ENCODE measurements at places on chromosomes 2 and 18.
A peak's percentile ranks its signal among the peaks of the same experiment; 100 is the strongest.

DNA sequence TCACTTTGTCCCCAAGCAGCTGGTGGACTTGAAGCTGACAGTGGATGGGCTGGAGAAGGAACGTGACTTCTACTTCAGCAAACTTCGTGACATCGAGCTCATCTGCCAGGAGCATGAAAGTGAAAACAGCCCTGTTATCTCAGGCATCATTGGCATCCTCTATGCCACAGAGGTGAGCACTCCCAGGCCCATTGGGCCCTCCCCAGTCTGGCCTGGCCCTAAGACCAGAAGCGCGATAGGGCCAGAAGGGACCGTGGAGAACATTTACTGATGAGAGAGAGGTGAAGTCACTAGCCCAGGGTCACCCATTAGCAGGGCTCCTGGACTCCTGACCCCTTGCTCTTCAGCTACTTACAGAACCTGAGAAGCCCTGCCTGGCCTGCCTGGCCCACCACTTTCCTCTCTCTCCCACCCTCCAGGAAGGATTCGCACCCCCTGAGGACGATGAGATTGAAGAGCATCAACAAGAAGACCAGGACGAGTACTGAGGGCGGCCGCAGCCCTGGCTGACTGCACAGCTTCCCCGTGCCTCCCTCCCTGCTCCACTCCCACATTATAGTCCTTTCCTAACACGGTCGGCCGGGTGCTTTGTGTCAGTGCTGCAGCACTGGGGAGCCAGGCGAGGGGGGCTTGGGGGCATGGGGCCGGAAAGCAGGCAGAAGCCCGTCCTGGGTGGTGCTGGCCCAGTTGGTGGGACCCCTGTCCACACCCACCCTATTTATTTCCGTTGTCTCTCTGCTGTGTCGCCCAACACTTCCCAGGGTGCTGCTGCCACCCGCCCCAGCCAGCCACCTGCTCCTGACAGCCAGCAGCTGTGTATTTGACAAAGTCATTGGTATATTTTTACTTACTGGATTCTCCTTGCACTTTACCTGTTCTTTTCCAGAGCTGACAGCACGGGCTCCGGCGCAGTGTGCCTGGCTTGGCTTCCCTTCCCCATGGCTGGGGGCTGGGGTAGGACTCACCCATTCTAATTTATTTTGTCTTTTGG is 6.6 kb upstream of the TMEM214 start:
- no peak for DNase-seq

GRCh38 chr2:235131334-235132305 is 179.8 kb downstream of the SH3BP4 start:
- DNase-seq = no peak

DNA sequence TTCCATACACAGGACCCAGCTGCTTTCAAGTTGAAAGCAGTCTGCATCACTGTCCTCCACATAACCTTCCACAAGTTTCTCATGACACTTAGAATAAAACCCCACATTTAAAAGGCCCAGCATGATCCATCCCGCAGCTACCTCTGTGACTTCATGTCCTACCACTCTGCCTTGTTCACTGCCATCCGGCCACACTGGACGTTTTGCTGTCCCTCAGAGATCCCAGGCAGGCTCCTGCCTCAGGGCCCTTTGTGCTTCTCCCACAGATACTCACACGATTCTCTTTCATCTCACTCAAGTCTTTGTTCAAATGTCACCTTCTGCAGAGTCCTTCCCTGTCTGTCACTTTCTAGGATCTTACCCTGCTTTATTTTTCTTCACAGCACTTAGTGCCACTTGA is 232.9 kb upstream of the BOD1L2 start:
- no peak for DNase-seq

GRCh38 chr2:216539120-216539519 is 40.5 kb downstream of the RPL37A start:
- DNase-seq = no peak

- DNase-seq = no peak
These were observed 78.3 kb downstream of the RTP5 start for GRCh38 chr2:241947876-241948275.

DNA sequence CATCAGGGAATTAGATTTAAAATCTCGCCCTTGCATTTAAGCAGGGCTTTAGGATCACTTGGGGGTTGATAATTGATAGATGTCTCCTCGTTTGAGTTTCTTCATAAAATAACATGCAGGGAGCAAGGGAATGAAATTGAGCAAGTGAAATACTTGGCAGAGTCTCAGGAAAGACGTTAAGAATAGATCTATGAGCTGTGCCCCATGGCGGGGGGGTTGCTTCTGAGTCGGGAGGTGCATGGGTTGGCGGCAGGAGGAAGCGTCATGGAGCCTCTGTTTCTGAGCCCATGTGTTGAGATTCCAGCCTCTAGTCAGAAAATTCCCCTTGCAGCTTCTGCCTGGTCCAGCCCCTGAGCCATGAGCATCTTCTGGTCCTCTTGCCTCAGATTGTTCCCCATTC is 82.0 kb downstream of the APOB start:
- no peak for DNase-seq

GRCh38 chr2:73339201-73339600 is 45.9 kb upstream of the EGR4 start:
- no peak for DNase-seq

GRCh38 chr2:221943076-221943810 is 355.6 kb downstream of the PAX3 start:
- peak; percentile 85 for DNase-seq

- DNase-seq = peak; percentile 36
These were observed 81.9 kb downstream of the EHBP1 start for GRCh38 chr2:62787386-62787785.

GRCh38 chr2:178870703-178871102 is 63.5 kb upstream of the TTN start:
- peak; percentile 60 for DNase-seq

DNA sequence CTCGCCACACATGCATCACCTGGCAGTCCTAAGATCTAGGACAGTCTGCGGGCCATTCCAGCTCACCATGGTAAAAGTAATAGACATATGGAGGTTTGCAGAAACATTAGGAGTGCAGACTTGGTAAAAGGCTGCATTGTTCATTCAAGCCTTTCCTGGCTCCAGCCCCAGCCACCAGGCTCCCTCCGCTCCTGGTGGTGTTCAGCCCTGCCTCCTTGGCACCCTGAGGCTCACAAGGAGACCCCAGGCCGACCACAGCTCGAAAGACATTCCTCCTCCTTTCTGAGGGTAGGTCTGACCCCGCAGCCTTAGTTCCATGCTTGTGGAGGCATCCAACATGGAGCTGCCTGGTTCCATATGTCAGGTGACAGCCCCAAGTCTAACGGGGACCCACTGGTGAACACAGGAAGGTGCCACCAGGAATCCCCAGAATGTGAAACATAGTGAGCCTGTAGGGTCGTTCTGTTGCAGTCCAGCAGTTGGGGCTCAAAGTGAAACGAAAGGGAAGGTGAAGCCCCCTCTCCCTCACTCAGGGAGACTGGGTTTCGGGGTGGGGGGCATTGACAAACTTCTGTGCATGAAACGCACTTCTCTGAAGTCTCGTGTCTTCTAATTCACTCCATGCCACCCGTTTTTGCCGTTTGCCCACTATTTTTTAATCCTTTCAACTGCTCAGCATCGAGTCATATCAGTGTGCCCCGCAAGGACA is 5.0 kb upstream of the SP100 start:
- no peak for DNase-seq

GRCh38 chr18:23270986-23271680 is 135.8 kb downstream of the CABLES1 start:
- peak; percentile 29 for DNase-seq

- no peak for DNase-seq
These were observed 143.9 kb upstream of the KLHL29 start for GRCh38 chr2:23241121-23241520.

DNA sequence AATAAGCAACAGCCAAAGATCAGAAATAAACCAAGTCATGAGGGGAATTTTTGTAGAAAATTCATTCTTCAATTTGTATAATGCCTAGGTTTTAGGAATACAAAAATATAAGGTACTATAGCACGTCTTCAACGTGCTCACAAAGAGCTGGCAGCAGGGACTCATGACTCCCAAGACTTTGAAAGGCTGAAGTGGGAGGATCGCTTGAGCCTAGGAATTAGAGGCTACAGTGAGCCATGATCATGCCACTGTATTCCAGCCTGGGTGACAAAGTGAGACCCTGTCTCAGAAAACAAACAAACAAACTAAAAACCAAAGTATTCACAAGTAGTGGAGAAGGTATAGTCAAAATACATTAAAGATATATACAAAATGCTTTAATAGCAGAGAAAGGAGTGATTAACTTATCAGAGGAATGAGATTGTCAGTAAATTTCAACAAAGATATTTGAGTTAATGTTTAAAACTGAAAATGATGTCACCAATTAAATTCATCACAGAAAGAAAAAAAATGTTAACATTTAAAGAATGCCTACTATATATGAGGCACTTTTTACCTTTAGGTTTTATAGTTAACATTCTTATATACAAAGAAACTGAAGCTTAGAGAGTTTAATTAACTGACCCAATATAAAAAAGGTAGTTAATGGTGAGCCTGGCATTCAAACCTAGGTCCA is 3.2 kb downstream of the WDR33 start:
- no peak for DNase-seq

DNA sequence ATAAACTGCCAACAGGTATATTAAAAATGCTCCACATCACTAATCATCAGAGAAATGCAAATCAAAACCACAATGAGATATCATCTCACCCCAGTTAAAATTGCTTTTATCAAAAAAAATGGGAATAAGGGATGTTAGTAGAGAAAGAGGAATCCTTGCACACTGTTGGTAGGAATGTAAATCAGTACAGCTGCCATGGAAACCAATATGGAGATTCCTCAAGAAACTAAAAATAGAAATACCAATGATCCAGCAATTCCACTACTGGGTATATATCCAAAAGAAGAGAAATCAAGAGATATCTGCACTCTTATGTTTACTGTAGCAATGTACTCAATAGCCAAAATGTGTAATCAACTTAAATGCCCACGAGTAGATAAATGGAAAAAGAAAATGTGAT is 40.6 kb downstream of the ZRANB3 start:
- peak; percentile 7 for DNase-seq

GRCh38 chr2:24861500-24861899 is 58.5 kb downstream of the ADCY3 start:
- DNase-seq = no peak

GRCh38 chr2:178513876-178514275 is 33.6 kb downstream of the PLEKHA3 start:
- DNase-seq = peak; percentile 29
